Activated CD8-positive, alpha-beta T cell treated with anti-CD3 and anti-CD28 coated beads for 36 hours (primary cell): ENCODE measurements at places on chromosomes 4 and X. TPM values are rescaled to one million over a fixed set of nuclear protein-coding genes. Genes with fewer than 3 reads are reported as not detected.

Gene AFP
- total RNA-seq, result not detected

Gene TEX13C
- not detected for total RNA-seq

Gene GLUD2
- total RNA-seq, result 0.56 TPM

Gene SPANXN3
- not detected for total RNA-seq

Gene STK32B
- total RNA-seq, result not detected

Gene FAAH2
- 1.3 TPM for total RNA-seq

Gene DIPK2B
- total RNA-seq, result not detected

- H3K4me1 ChIP-seq, result no peaks in the 10 kb centered on the region
- no peak for DNase-seq
- no peak overlapping the region for H3K27ac ChIP-seq
- H3K27me3 ChIP-seq, result no peaks in the 10 kb centered on the region
- no peak overlapping the region for H3K4me3 ChIP-seq
These were observed 11.9 kb downstream of the PSAPL1 start for GRCh38 chr4:7422898-7423180.

GRCh38 chr4:99852199-99852749 lies 35.6 kb downstream of the DAPP1 start:
- H3K4me3 ChIP-seq, result peak overlapping the region; percentile 29
- H3K4me1 ChIP-seq, result peaks cover 73% of the 10 kb centered on the region
- H3K36me3 ChIP-seq, result peaks cover 20% of the 10 kb centered on the region
- H3K27ac ChIP-seq, result peak overlapping the region; percentile 90
- peak; percentile 11 for DNase-seq

- DNase-seq, result no peak
- peaks cover 6% of the 10 kb centered on the region for H3K27me3 ChIP-seq
These were observed 45.5 kb upstream of the FAM241A start for GRCh38 chr4:112099701-112100297.

DNA sequence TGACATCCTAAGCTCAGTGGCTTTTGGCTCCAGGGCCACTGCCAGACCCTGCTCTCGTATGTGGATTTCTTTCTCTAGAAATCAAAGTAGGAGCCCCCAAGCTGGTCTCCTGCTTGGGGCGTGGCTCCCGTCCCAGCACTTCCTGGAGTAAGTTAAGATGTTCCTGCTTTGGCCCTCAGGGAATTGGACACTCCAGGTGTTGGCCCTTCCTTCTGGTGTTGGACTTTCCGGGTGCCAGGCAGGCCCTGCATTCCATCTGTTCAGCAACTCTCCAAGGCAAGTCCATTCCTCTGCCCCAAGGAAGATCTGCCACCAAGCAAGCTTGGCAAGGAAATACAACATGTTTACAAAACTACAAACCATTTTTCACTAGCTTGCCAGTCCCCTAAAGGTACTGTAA lies 22.1 kb upstream of the GPC4 start:
- DNase-seq, result no peak
- H3K4me1 ChIP-seq, result no peaks in the 10 kb centered on the region
- no peaks in the 10 kb centered on the region for H3K36me3 ChIP-seq
- H3K27ac ChIP-seq, result no peak overlapping the region
- no peak overlapping the region for H3K4me3 ChIP-seq

DNA sequence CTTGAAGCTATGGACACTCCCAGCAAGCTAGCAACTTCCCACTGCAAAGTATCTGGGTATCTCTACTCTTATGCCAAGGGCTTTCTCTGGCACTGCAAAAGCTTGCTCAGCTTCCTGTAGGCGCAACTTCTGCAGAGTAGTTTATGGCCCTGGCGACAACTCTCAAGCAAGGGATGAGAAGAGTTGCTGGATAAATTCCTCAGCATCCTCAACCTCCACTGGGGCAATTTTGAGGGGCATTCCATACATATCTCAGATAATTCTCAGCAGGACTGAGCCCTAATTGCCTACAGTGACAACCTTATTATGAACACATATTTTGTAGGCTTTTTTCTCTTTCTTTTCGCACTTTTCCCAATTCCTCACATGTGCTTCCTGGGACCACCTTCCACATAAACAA lies 31.2 kb upstream of the TAB3 start:
- no peak overlapping the region for H3K4me3 ChIP-seq
- DNase-seq, result no peak
- H3K36me3 ChIP-seq, result no peaks in the 10 kb centered on the region

DNA sequence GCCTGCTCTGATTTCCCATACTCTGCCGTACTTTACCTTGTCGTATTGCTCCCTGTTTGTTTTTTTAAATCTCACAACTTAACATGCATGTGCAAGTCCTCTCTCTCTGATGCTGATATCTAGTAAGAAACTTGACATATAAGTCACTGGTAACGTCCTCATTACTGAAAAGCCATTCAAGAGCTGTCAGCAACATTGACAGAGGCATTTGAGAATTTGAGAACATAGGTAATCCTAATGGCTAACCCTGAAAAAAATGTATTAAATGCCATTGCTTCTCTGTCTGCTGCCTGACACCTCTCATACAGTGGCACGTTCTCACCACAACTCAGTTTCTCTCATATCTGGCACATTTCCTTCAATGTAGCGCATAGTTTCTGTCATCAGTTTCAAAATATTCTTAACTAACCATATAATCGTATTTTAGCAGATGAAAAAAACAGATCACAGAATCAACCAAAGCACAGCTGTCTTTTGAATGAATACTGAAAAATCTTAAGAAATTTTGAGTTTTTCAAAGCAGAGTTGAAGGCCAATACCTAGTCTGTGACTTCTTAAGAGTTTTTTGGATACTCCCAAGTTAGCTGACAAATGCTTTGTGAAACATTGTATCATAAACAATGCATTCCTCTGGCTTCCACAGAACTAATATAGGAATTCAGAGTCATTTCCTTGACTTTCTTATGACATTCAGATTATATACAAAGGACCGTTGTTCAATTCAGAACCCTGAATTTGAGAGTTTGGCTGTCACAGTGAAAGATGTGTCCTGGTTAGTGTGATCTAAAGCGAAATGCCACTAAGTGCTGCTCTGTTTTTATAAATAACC lies 996.4 kb downstream of the C4orf33 start:
- no peak for DNase-seq
- no peak overlapping the region for H3K27ac ChIP-seq
- no peak overlapping the region for H3K4me3 ChIP-seq
- H3K36me3 ChIP-seq, result no peaks in the 10 kb centered on the region
- no peaks in the 10 kb centered on the region for H3K27me3 ChIP-seq

GRCh38 chr4:76753814-76754213 lies 144.1 kb downstream of the SOWAHB start:
- H3K4me3 ChIP-seq, result no peak overlapping the region
- peaks cover 20% of the 10 kb centered on the region for H3K27me3 ChIP-seq
- H3K27ac ChIP-seq, result no peak overlapping the region
- no peaks in the 10 kb centered on the region for H3K36me3 ChIP-seq
- H3K4me1 ChIP-seq, result peaks cover 4% of the 10 kb centered on the region

DNA sequence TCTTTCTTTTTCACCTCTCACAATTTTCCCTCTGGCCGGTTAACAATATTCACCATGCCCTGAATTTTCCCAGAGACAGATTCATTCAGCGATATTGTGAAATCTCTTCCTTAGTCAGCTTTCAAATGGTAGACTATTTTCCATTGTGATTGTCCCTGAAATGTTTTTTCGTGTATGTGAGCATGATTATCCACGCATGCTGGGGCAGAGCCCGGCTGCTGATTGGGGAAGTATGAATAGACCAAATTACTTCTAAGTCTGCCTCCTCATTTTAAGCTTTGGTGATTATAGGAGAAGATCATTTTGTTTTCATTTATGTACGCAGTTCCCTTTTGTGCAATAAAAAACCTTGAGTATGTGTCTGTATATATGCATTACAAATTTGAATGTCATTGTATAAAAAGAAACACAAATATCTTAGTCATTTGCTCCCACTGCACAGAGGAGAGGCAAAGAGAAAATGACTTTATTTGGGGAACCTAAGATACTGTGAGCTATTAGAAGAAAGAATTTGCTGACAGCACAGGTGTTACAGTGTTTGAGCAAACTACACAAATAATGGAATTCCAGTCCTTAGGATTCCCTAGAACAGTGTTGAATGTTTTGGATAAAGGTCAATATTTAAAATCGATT lies 11.3 kb downstream of the DTHD1 start:
- no peak overlapping the region for H3K4me3 ChIP-seq
- no peak overlapping the region for H3K27ac ChIP-seq
- no peak for DNase-seq

DNA sequence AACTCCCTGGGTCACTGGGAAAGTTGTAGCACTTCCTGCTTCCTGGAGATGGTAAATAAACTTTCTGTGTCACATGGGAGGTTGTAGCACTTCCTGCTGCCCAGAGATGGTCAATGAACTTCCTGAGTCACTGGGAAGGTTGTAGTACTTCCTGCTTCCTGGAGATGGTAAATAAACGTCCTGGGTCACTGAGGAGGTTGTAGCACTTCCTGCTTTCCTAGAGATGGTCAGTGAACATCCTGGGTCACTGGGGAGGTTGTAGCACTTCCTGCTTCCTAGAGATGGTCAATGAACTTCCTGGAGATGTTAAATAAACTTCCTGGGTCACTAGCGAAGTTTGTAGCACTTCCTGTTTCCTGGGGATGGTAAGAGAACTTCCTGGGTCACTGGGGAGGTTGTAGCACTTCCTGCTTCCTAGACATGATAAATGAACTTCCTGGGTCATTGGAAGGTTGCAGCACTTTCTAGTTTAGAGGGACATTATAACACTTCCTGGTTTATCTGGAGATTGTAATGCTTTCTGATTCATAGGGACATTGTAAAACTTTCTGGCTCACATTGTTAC lies 62.3 kb upstream of the CD99 start:
- no peak overlapping the region for H3K4me3 ChIP-seq
- H3K27me3 ChIP-seq, result no peaks in the 10 kb centered on the region
- H3K4me1 ChIP-seq, result peaks cover 49% of the 10 kb centered on the region
- H3K27ac ChIP-seq, result peak overlapping the region; percentile 91
- no peak for DNase-seq

- H3K27ac ChIP-seq, result no peak overlapping the region
- H3K27me3 ChIP-seq, result peaks cover 2% of the 10 kb centered on the region
- H3K36me3 ChIP-seq, result no peaks in the 10 kb centered on the region
These were observed 63.7 kb upstream of the FMR1 start for GRCh38 chrX:147847999-147848398.

DNA sequence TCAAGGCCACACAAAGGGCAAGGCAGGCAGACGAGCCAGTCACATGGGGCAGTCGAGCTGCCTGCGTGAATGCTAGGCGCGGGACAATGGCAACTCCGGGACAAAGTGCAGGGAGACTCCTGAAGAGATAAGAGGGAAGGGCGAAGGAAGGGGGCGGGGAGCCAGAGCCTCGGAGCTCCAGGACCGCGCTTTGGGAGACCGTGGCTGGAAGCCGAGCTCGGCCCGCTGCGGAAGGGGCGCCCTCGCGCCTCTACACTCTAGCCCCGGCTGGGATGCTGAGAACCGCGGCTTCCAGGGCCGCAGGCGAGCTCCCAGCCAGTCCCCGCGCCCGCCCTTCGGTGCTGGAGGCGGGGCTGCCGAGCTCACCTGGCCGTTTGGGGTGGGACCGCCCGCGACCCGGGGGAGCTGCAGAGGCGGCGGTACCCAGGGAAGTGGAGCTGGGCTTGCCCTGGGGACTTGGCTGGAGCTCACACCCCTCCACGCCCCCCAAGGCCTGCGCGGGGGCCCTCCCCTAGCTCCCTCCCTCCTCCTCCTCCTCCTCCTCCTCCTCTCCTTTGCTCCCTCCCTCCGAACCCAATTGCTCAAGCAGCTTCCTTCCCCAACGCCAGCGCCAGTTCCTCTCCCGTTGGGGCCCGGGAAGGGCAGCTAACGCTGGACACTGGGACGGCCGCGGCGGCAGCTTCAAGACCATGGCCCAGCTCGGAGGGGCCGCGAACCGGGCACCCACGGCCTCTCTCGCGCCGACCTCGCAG lies at the start of gene SOWAHD:
Gene SOWAHD, plus strand, starts transcription at position 610 of the 752 bp plus-strand sequence. Its CDS starts 80 bp downstream, at position 690.
- H3K27me3 ChIP-seq, result no peaks in the 10 kb centered on the region
- H3K4me1 ChIP-seq, result peaks cover 46% of the 10 kb centered on the region
- DNase-seq, result peak; percentile 14
- H3K4me3 ChIP-seq, result peak within 1 kb of the TSS; percentile 65

DNA sequence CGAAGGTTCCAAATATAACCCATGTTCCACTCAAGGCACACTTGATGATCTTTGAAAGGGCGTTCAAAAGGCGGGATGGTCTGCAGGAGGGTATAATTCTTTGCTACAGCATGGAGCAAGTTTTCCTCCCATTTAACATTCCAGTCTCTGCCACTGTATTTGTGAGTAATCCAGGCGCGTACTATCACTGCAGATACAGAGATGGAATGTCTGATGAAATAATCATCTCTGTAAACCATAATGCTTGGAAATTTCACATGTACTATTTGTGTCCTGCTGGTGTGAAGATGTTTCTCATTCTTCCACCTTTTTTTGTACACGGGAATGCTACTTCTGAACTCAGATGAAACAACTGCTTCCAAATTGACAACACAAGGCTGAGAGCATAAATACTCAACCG lies 15.5 kb downstream of the SEL1L3 start:
- peaks cover 65% of the 10 kb centered on the region for H3K4me1 ChIP-seq
- peaks cover 22% of the 10 kb centered on the region for H3K36me3 ChIP-seq
- H3K27me3 ChIP-seq, result no peaks in the 10 kb centered on the region
- no peak overlapping the region for H3K27ac ChIP-seq

DNA sequence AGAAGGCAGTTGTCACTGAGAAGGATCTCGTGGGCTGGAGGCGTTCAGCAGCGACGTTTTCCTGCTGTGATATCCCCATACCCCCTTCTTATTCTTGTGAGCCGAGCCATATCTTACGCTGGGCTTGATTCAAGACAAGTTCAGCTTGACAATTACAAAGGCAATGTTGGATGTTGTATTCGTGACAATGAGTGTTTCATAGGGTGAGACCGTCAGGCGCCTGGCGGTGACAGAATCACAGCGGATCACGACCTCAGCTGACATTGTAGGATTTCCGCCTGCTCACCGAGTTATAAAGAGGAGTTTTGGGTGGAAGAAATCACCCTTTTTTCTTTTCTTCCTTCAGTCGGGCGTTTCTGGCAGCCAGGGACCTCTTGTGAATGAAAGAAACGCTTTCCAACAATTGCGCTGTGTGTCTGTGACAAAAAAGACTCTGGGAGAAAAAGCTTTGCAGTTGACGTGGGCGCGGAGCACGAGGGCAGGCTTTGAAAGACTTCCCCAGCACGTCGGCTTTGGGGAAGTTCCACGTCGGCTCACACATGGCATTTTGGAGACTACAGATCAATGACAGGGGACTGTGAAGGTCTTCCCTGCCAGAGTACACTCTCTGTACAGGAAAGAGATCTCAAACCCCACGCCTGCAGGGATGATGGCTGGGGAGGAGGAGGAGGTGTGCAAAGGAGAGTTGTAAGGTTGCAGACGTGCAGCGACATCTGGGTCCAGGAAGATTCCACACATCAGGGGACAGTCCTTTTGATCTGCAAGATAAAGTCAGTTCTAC lies 135.4 kb downstream of the CRLF2 start:
- no peaks in the 10 kb centered on the region for H3K36me3 ChIP-seq
- DNase-seq, result no peak
- H3K4me3 ChIP-seq, result no peak overlapping the region
- no peak overlapping the region for H3K27ac ChIP-seq

GRCh38 chr4:165096776-165097175 lies 15.9 kb downstream of the TMEM192 start:
- no peak overlapping the region for H3K27ac ChIP-seq
- DNase-seq, result no peak
- H3K36me3 ChIP-seq, result peaks cover 14% of the 10 kb centered on the region
- H3K4me3 ChIP-seq, result no peak overlapping the region

- H3K27me3 ChIP-seq, result peaks cover 6% of the 10 kb centered on the region
- peak; percentile 43 for DNase-seq
- no peaks in the 10 kb centered on the region for H3K36me3 ChIP-seq
- peak overlapping the region; percentile 71 for H3K27ac ChIP-seq
- peaks cover 17% of the 10 kb centered on the region for H3K4me1 ChIP-seq
These were observed 15.5 kb upstream of the HSD17B11 start for GRCh38 chr4:87406462-87406861.

- no peak for DNase-seq
- no peaks in the 10 kb centered on the region for H3K27me3 ChIP-seq
- H3K4me1 ChIP-seq, result peaks cover 61% of the 10 kb centered on the region
- no peak overlapping the region for H3K4me3 ChIP-seq
- no peak overlapping the region for H3K27ac ChIP-seq
These were observed 14.8 kb downstream of the INTS6L start for GRCh38 chrX:135535077-135535940.
